ENCODE measurements at places on chromosomes 12 and 14.

- no peak for DNase-seq
Measured at GRCh38 chr12:122031342-122032216, 9.9 kb downstream of the BCL7A start.

GRCh38 chr14:100825713-100826331 lies at the start of gene MEG3:
TSS of gene MEG3 (plus strand) at chr14:100826118.
- no peak for DNase-seq

GRCh38 chr14:35999294-35999693 lies 173.2 kb downstream of the BRMS1L start:
- no peak for DNase-seq

GRCh38 chr12:98894412-98895085 lies 249.5 kb downstream of the APAF1 start:
- no peak for DNase-seq

GRCh38 chr14:60815371-60815770 lies 80.8 kb downstream of the MNAT1 start:
- no peak for DNase-seq

GRCh38 chr12:20716985-20717384 lies 21.9 kb downstream of the SLCO1C1 start:
- no peak for DNase-seq

- DNase-seq, result no peak
Measured at GRCh38 chr12:254039-254438, 8.6 kb downstream of the SLC6A13 start.

DNA sequence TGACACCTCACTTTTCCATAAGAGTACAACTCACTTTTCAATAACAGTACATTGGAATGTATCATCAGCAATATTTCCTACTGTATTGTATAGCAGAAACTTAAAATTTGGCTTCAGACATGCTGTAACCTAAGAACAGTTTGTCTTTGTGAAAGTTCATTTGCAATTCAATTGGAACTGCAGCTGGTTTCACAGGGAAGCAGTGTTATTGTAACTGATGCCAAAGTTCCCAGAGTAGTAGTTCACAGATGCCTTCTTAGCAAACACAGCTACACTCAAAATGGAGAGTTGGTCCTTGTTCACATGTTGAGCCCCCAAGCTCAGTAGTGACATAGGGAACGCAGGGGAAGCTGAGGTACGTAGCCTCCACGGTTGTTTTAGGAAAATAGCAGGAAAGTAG lies 23.3 kb downstream of the PPP1R36 start:
- DNase-seq, result no peak

DNA sequence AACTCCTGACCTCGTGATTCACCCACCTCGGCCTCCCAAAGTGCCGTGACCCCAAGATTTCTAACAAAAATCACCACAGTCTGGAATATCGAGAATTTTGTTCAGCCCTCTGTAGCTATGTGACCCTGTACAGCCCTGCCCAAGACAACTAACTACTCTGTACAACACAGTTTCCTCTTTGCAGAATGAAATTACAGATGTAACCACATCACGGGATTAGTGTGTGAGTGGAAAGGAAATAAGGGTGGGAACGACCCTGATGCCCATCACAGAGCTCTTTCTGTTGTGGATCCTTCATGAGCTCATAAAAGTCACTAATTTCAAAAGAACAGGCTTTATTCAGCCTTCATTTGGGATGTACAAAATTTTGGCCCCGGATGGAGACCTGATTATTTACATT lies 50.5 kb upstream of the KRR1 start:
- DNase-seq, result no peak

- DNase-seq, result no peak
Measured at GRCh38 chr12:47144769-47145168, 65.0 kb upstream of the AMIGO2 start.

DNA sequence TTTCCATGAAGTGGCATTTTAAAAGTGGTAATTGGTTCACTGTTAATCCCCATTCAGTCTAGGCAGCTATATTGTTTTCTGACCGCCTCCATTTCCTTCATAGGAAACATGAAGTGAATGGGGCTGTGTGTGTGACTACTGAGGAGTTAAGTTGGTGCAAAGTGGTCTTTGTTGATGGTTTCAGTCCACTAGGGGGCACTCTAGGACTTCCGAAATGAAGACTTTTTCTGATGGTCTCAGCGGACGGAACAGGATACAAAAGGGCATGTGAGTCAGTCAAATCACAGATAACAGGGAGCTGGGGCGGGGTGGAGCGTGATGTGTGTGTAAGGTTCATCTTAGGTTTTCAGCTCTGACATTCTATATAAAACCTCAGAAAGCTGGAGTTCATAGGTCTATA lies 240.1 kb upstream of the OR4E1 start:
- peak; percentile 83 for DNase-seq

GRCh38 chr14:64298773-64299172 lies 4.6 kb upstream of the ESR2 start:
- no peak for DNase-seq

- no peak for DNase-seq
Measured at GRCh38 chr12:42186793-42187192, 42.1 kb upstream of the GXYLT1 start.

DNA sequence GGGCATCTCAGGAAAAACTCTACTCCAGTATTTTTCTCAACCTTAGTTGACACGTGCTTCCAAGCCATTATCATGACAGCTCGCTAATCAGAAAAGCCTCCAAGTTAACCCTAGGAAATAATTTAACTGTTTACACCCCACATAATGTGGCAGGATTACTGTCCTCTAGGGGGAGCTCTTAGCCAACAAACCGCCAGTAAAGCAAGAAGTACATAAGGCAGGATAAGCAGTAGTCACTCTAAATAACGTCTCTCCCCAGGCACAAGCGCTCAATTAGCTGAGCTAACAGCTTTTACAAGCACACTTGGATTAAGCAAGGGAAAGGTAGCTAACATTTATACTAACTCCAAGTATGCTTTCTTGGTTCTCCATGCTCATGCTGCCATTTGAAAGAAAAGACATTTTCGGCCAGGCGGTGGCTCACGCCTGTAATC lies 22.8 kb downstream of the APOBEC1 start:
- no peak for DNase-seq

- peak; percentile 67 for DNase-seq
Measured at GRCh38 chr12:123601602-123602489, at the start of gene DDX55. TSS of gene DDX55 (plus strand) at chr12:123602099. CDS start at chr12:123602149, 50 bp downstream.

GRCh38 chr12:60173224-60174170 lies 577.7 kb downstream of the SLC16A7 start:
- DNase-seq, result no peak

GRCh38 chr14:68607081-68607866 lies 185.6 kb downstream of the ZFP36L1 start:
- DNase-seq, result peak; percentile 63

- no peak for DNase-seq
Measured at GRCh38 chr14:51981218-51981854, 8.0 kb upstream of the RTRAF start.

- DNase-seq, result no peak
Measured at GRCh38 chr14:32205984-32206383, 2.9 kb upstream of the RNU6-8 start.

- no peak for DNase-seq
Measured at GRCh38 chr12:49330032-49330619, 6.9 kb downstream of the C1QL4 start.

GRCh38 chr14:44162197-44162596 lies 344.9 kb downstream of the FSCB start:
- DNase-seq, result no peak

DNA sequence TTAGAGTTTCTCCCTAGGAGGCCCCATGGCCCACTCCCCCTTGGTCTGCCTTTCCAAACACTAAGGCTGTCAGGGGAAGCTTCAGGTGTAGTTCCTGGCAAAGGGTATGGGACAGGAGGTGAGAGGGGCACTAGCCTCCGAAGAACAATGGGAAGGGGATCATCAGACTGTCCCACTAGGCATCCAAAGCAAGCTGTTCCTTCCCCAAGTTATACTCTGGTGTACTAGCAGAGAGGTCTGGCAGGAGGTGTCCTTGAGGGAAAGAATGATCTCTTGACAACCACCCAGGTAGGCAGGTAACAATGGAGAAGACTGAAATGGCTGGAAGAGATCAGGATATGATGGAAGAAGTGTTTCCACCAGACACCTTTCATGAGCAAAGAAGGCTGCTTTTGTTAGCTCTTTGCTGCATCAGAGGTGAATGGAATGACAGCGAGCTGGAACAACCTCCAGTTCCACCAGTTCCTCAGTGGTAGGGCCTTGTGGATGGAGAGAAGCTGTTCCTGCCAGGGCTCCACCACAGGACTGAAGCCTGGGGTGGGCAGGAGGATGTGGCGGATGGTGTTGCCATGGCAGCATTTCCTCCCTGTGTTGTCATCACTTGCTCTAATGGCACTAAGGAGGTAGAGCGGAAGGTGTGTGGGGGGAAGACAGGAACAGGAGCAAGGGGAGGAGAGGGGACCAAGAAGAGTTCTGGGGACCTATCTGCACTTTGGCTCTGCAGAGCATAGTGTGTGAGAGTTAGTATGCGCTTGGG lies 2.3 kb upstream of the AGAP2 start:
- DNase-seq, result no peak

DNA sequence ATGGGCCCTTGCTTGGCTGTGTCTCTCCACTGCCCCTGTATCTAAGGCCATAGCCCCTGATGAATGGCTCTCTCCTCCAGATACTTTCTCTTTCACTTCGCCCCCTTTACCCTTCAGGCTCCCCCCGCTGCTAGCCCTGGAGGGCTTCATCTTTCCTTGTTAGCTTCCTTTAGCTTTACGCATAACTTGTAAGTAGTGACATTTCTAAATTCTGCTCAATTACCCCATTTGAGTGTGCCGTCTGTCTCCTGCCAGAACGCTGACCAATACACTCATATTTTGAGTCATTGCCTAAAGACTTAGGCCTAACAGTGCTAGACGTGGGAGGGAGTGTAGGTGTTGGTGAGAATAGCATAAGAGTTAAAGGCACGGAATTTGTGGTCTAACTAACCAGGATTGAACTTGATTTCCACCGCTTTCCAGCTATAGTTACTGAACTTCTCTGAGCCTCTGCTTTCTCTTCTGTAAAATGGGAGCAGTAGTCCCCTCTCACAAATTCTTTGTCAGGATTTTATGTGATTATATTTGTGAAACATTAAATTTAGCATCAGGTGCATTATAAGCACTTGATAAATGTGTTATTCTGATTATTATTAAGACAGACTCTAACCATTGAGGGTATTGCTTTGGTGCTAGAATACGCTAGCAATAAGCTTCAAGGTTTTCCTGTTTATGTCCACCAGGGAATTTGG lies 129.3 kb downstream of the ZFP36L1 start:
- no peak for DNase-seq

- DNase-seq, result no peak
Measured at GRCh38 chr14:96256407-96256806, 397 bp downstream of the BDKRB1 start.

DNA sequence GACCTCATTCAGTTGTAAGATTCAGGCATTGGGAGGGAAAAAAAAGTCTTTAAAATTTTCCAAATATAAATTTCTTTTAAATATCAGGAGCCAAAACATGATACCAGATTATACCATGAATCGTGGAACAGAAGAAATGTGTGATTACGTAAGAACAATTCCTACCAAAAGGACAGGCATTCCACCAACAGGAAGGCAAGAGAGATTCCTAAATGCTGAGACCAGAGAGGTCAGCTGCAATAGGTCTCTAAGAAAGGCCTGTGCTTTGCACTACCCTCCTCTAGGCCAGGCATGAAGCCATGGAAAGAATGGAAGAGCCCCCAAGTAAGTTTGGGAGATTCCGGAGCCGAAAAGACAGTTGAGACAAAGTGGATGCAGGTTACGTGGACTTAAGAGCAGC lies 83.7 kb downstream of the PTGER2 start:
- DNase-seq, result no peak

GRCh38 chr14:52402812-52403526 lies 88.9 kb downstream of the PTGER2 start:
- DNase-seq, result no peak

GRCh38 chr12:69240631-69240995 lies 1.2 kb downstream of the CPSF6 start:
- DNase-seq, result no peak

DNA sequence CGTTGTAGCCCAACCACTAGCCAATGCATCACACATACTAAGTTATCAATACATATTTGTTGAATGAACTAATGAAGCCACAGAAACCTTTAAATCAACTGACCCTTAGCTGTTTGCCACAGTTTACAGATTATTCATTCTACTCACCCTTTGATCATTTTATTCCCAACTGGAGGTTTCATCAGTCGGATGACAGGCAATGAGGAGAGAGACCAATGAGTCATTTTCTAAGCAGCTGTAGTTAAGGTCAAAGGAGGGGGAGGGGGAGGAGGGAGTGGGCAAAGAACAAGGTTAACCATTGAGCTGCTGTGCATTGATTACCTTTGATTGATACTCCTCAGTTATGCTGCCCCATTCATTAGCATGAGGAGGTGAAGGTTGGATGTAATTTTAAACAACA lies 469.5 kb downstream of the VRK1 start:
- DNase-seq, result no peak

- no peak for DNase-seq
Measured at GRCh38 chr14:103549361-103550311, 12.8 kb downstream of the BAG5 start.

- no peak for DNase-seq
Measured at GRCh38 chr12:25617991-25618390, 64.9 kb upstream of the LMNTD1 start.

- DNase-seq, result no peak
Measured at GRCh38 chr14:71163050-71163841, 256.0 kb downstream of the PCNX1 start.

DNA sequence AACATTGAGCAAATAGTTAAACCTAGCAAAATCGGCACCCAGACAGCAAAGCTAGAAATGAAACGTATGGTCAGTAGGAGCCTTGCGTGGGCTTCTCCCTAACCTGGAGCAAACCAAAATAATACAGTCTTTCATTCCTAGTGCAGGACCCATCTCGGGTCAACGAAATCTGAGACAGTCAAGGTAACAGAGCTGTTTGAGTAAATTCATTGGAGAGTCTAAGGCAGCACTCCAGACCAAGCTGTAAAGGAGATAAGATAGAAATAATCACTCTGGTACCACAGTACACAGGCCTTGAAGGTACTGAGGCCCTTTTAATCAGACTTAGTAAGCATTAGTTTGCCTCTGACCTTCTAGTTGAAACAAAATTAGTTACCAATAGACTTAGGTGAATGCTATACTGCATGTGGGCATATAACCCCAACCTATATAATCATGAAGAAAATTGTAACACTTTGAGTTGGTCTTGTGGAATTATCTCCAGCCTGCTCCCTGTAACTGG lies 54.4 kb upstream of the BICD1 start:
- no peak for DNase-seq

DNA sequence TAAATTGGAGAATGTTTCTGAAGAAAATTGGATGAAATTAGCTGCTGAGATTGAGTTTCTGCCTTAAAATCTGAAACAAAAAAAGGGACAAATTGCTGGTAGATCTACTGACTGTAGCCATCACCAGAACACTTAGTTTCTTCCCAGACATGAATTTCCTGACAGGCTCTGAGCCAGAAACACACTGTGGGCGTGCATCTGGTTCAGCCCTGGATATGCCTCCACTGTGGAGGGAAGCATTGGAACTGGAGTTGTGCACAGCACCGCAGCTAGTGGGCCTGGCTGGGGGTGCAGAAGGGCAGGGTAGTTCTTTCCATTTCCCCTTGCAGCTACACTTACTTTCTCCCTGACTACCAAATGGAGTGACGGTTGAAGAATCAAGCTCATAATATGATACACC lies 31.2 kb downstream of the CREBL2 start:
- no peak for DNase-seq

- DNase-seq, result no peak
Measured at GRCh38 chr12:115209230-115209629, 525.3 kb upstream of the TBX3 start.

All from CMK (cell line).